NCI-H187 (cell line): ENCODE measurements at places on chromosomes 5 and 9.

DNA sequence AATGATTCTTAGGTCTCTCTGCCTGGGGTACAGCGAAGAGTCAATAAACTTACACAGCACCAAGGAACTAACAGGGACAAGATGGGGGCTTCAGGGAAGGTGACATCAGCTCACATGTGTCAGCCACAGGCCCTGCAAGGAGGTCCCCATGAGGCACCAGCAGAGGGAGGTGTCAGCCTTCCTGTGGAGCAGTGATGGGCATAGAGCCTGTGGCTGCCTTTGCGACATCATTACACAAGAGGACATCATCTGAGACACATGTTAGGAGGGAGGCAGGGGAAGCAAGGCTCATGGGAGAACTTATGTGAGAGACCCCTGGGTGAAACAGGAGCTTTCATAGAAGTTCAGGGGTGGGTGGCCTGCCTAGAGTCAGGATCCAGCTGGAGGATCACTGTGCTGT is 389.6 kb downstream of the SEMA5A start:
- no peak for DNase-seq

- no peak for DNase-seq
Measured at GRCh38 chr9:38442473-38443096, 18.3 kb upstream of the IGFBPL1 start.

DNA sequence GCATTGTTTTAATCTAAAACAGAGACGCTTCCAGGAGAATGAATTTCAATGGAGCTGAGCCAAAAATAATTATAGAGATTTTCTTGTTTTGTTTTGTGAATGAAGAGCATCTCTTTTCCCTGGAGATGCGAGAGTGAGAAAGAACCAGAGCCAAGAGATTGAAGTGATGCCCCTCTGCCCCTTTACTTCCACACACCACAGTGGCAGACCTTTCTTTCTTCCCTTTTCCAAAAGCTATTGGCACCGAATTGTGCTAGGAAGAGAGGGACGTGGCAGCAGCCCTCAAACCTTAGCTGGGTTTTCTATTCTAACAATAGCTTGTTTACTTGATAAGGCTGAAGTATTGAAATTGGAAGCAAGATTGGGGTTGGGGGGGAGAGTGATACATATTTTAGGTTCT is 133.0 kb upstream of the TMEM161B start:
- no peak for DNase-seq

DNA sequence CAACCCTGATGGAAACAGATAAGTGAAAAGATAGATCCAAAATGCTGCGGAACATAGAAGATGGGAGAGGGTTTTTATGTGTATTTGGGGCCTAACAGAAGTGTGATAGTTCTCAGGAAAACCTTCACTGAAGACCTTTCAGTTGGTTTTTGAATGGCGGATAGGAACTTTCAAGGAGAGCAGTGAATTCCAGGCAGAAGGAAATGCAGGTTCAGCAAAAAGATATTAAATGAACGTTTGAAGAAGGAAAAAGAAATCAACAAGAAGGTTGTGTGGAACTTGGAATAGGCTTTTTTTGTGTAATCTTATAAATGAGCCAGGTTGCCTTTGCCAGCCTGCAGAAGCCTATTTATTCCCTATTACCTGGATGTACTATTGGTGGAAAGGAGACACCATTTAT is 2.1 kb downstream of the PPIP5K2 start:
- DNase-seq: no peak

- no peak for DNase-seq
Measured at GRCh38 chr5:129724647-129725046, 23.2 kb upstream of the MINAR2 start.

DNA sequence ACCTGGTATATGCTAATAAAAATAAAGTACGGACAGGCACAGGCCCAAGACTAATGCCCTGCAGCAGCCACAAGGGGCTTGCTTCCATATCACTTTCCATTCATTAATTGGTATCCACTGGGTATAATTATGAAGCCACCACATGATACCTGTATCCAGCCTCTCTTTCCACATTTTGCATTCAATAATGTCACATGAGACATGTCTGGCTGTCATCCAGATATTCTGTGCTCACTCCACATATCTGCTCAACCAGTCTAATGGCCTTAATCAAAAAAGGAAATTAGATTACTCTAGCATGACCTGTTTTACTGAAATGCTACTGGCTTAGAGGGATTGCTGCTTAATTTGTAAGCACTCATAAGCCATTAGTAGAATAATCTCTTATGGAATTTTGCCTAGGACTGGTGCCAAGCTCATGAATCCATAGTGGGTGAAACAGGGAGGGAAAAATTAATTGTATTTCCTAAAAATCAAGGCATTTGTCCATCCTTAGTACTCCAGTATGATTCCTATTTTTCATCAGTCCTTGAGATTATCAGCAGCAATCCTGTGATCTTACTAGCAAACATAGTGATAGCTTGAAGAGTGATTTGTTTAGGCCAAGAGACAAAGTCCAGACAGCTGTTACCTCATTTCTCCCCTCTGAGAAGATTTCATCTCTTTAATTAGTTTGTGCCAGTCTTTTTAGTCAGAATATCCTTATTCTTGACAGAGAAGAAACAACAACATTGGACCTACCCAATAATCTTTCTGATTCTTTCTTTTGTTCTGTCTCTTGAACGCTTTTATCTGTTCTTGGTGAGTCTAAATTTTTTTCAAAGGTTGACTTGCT is 119.2 kb upstream of the ABCA1 start:
- no peak for DNase-seq

GRCh38 chr9:14924230-14925219 is 14.3 kb upstream of the FREM1 start:
- no peak for DNase-seq

DNA sequence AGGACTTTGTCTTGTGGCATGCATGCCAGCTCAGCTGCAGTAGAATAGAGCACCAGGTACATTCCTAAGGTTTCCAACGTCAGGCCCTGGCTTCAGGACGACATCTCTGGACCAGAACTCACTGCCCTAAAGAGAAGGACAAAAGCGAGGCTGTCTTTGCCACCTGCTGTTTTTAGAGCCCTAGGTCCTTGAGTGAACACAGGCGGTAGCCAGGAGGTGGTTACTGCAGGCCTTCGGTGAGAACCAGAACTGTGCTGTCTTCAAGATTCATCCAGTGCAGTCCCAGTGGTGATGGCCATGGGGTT is 288.9 kb upstream of the CDH18 start:
- no peak for DNase-seq

DNA sequence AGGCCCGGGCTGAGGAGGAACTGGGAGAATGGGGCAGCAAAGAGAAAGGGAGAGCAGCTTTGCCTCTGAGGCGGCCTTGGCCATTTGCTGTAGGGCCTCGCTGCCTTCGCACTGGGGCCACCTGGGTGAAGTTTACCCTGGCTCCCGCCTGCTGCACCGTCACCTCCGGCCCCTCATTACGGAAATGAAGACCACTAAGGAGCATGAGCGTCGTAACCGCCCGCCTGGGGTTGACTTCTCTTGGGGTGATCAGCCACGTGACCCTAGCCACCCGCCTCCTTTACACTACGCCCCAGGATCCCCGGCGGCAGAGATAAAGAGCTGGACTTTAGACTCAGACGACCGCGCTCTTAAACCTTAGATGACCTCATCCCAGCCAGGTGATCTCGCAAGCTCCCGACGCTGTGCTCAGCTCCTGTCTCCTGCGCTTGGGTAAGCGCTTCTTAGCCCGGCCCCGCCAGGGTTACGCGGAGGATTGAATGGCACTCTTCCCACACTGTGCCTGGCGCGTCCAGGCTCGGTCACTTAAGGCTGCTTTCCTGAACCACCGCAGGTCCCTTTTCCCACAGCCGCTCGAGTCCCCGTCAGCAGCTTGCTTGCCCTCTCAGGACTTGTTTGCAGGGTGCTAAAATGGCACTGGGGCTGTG is 107.9 kb upstream of the LARP1 start:
- no peak for DNase-seq

- no peak for DNase-seq
Measured at GRCh38 chr9:33637881-33638280, 113.8 kb downstream of the ANKRD18B start.

GRCh38 chr5:160452036-160452435 is 30.4 kb downstream of the PTTG1 start:
- DNase-seq: no peak

DNA sequence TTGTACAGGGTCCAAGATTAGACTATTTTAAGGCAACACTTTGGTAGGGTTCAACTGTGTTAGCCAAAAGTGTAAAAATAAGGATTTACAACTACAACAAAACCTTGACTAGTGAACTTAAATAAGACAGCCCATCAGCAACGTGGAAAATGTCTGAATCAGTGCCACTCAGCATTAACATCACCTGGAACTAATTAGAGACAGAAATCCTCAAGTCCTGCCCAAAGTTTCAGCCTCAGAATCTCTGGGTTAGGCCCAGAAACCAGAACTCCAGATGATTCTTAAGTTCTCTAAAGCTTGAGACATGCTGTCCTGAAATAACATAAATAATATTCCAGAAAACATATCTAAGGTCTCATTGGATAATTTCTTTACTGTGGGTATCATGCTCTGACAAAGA is 118.6 kb downstream of the SEMA6A start:
- no peak for DNase-seq

- no peak for DNase-seq
Measured at GRCh38 chr5:176714067-176714466, 66.8 kb downstream of the TSPAN17 start.

- DNase-seq: no peak
Measured at GRCh38 chr5:168317096-168317520, 25.7 kb downstream of the WWC1 start.

- no peak for DNase-seq
Measured at GRCh38 chr9:131178926-131179325, 53.5 kb downstream of the NUP214 start.
